ENCODE measurements at places on chromosomes 1 and 21. TPM values are rescaled to one million over a fixed set of nuclear protein-coding genes. Genes with fewer than 3 reads are reported as not detected.

GRCh38 chr1:43455213-43455889 lies 1.6 kb upstream of the HYI start:
- DNase-seq: peak; percentile 36

DNA sequence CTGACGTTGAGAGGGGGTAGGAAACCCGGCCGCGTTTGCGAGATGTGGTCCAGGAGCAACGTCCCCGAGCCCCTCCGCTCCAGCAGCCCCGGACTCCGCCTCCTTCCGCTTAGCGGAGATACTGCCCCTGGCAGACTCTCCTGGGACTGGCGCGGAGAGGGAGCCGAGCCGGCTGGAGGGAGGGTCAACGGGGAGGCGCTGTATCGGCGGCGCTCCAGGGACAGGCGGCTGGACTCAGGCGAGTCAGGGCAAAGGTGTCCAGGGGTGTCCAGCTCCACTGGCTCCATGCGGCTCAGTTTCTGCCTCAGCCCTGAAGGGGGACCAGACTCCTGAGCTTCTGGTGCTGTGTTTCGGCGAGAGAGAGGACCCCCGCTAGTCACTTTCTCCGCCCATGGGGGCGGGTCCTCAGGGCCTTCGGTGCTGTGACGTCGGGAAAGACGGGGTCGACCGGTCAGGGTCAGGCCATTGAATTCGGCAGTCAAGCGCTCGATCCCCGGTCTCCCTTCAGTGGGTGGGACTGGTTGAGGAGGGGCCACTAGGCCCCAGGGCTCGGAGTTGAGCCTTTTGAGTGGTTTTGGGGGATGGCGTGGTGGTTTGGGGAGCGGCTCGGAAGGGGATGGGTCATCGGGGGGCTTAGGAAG lies 2.8 kb upstream of the LIX1L start:
- DNase-seq: peak; percentile 94

Gene LRRC7
- total RNA-seq: 2.2 TPM

Gene AADACL4
- not detected for total RNA-seq

Gene NTNG1
- total RNA-seq: 0.84 TPM

Data from endodermal cell (in vitro differentiated cells).